ENCODE measurements at places on chromosomes 5 and 9. TPM values are rescaled to one million over a fixed set of nuclear protein-coding genes. Genes with fewer than 3 reads are reported as not detected.

PCDHB13 gene
- 5.8 TPM for total RNA-seq

LHX2 gene
- total RNA-seq, result not detected

DNA sequence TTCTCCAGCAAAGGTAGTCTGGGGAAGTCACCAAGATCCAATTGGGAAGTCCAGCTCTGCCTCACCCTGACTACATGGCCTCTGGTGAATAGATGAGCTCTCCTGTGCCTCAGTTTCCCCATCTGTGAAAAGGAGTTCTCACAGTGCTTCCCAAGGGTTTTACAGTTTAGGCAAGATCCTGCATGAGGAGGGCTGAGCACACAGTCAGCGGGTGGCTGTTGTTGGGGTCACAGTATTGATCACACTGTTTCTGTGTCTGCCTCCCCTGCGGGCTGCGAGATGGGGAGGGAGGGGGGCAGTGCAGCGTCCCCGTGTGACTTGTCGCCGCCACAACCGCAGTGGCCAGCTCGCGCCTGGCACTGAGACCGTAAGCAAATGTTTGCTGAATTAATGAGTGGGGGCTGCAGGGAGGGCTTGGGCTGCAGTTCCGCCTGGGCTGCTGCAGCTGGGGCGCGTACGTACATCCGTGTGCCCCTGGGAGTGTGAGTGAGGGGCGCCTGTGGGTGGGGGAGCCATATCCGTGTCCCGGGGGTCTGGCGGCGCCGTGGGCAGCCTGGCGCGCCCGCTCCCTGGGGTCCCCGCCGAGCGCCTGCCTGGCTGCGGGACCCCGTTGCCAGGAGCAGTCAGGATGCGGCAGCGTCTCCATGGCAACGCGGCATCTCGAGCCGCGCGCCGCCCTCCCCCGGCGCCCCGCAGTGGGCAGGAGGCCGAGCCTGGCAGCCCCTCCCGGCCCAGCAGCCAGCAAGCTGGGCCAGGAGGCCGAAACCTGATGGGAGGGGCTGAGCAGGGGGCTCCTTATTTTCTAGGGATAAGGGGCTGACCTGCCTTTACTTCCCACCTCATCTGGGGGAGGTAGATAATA lies 31.4 kb upstream of the PSD2 start:
- peak; percentile 90 for DNase-seq

DNAI1 gene
- not detected for total RNA-seq

- no peak for DNase-seq
Measured at GRCh38 chr5:156556666-156557406, 229.9 kb downstream of the SGCD start.

DNA sequence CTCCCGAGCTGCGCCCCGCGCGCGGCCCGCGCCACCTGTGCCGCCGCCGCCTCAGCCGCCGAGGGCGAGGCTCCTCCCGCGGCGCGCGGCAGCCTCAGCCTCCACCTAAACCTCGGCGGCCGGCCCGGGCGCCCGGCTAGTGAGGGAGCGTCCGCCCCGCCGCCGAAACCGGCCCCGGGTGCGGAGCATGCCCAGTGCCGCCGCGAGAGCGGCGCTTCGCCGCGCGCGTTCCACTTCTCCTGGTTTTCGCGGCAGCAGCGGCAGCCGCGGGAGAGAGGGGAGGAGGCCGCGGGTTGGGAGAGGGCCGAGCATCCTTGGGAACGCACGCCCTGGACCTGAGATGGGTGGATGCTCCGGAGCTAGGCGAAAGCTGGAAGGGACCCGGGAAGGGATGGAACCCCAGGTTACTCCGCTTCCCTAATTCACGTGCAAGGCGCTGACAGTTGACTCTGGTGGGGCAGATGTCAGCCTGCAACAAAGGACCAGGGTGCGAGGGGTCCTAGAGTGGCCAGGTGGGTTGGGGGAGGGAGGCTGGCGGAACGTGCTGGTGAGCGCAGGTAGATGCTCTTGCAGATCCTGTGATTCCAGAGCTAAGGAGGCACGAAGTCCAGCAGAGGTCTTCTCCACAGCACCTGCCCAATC lies at the start of gene CTNND2:
Gene CTNND2, minus strand, starts transcription at position 182 of the 642 bp plus-strand sequence. CDS start 593 bp downstream, outside the sequence.
- DNase-seq, result peak; percentile 71

HK3 gene
- total RNA-seq, result 11.8 TPM

DNA sequence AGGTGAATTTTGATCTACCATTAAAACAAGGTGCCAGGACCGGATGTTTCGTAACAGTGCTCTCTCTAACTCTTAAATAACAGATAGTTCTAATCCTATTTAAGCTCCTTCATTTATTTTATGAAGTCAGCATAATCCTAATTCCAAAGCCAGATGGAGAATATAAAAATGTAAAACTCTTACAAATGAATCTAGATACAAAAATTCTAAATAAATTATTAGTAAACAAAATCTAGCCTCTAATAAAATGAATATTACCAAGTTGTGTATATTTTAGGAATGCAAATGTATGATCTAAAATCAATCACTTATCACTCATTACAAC lies 32.4 kb upstream of the IL33 start:
- no peak for DNase-seq

ANKRD18A gene
- total RNA-seq, result 6.5 TPM

SMIM27 gene
- total RNA-seq, result 25.9 TPM

GRCh38 chr5:172185096-172185461 lies 2.9 kb downstream of the STK10 start:
- DNase-seq, result no peak

DNA sequence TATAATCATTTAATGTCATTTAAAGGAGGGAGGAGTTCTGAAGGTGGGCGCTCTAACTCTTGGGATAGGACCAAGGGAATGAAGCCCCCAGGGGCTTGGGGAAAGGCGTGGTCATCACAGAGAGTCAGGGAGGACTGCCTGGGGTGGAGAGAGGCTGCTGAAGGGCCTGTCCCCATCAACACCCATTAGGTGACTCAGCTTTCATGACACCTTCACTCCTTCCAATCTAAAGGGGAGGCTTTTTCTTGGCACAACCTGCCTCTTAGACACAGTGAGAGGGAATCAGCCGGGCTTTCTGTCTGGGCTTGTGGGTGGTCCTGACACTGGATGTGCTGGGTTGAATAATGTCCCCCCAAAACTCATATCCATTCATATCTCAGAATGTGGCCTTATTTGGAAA lies 31.4 kb upstream of the ANKRD33B start:
- no peak for DNase-seq

DNA sequence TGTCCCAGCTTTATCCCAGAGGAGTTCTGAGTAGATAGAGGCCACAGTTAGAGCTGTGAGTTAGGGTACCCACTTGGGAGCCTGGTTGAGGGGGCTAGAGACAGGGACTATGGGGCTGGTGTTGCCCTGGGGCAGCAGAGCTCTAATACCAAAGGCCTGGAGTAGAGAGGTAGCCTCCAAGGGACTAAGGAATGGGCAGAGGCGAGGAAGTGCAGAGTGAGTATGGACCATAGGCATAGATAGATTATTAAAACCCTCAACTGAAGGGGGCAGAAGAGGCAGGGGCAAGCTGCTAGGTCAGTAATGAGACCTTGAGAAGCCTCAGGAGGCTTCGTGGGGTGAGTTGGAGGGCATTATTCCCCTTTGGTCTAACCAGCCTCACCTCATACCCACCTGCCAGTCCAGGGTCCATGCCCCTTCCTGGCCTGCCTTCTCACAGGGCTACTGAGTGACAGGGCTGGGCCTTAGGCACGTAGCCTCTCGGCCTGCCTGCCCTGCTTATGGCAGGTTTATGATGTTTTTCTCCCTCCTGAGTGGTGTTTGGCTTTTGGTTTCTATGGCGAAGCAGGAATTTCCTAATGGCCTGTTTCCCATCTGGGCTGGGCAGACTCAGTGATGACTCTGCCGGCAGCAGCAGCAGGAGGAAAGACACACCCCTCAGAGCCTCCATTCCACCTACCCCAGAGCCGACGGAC lies 8.0 kb downstream of the PDLIM4 start:
- peak; percentile 83 for DNase-seq

GRCh38 chr5:132271251-132272246 lies 14.1 kb downstream of the PDLIM4 start:
- peak; percentile 60 for DNase-seq

- DNase-seq, result peak; percentile 77
Measured at GRCh38 chr5:93078082-93079038, 502.7 kb downstream of the NR2F1-AS1 start.

GRCh38 chr5:139271201-139272027 lies 22.1 kb upstream of the MATR3 start:
- no peak for DNase-seq

DNA sequence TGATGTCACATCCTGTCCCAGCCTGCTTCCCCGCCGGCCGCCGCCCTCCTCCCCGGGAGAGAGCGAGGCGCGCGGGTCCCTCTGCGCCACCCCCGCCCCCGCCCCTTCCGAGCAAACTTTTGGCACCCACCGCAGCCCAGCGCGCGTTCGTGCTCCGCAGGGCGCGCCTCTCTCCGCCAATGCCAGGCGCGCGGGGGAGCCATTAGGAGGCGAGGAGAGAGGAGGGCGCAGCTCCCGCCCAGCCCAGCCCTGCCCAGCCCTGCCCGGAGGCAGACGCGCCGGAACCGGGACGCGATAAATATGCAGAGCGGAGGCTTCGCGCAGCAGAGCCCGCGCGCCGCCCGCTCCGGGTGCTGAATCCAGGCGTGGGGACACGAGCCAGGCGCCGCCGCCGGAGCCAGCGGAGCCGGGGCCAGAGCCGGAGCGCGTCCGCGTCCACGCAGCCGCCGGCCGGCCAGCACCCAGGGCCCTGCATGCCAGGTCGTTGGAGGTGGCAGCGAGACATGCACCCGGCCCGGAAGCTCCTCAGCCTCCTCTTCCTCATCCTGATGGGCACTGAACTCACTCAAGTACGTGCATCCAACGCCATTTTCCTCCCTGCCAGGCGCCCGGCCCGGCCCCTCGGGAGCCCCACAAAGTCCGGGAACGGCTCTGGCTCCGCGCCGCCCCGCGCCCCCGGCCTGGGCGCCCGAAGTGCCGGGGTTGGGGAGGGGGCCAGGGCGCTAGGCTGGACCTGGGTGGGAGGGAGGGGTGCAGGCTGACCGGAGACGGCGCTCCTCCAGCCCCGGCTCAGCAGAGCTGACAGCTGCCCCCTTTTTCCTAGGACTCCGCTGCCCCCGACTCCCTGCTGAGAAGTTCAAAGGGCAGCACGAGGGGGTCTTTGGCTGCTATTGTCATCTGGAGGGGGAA lies 12.0 kb upstream of the OLFM1 start:
- DNase-seq, result peak; percentile 87

- no peak for DNase-seq
Measured at GRCh38 chr5:113230711-113231652, 203.8 kb downstream of the TSSK1B start.

DNA sequence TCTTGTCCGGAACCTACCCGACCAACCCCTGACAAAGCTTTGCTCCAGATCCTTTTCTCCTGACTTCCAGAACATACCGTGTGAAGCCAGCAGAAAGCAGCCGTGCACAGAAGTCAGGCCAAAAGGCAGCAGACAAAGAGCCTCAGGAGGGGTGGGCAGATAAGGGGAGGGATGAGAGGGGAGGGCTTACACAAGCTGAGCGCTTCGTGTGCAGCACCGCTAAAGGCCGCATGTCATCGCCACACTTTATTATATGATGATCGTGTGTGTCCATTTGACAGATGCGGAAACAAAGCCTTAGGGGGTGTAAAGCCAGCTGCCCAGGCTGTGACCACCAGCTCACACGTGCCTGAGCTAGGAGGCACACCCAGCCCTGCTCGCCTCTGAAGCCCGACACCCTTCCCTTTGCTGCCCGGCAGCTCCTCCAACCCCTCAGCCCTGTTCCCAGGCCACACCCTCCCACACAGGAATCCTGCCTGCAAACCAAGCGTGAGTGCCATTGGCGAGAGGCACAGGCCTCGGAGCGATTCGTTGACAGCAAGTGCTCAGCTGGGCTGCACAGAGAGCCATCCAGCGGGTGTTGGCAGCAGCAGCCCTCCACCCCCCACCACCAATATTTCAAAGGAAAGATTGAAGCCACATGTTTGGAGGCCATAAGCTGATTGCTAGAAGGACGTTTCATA lies 170.5 kb upstream of the SMIM23 start:
- peak; percentile 70 for DNase-seq

DNA sequence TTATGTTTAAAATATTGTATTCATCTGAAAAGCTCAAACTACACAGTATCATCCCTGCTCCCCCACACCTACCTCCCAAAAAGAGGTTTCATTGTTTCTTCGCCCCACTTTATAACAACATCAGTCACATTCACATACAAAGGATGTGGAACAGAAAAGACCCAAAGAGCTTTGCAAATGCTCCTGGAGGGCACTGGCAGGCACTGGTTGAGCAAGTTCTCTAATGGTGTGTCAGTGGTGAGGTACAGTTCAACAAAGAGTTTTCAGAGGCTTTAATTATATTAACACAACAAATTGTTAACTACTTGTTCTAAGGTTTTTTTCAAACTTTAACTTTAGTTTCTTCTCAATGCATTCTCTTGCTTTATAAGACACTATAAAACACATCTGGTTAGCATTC lies 54.1 kb upstream of the ECM2 start:
- DNase-seq, result no peak

CTNND2 gene
- total RNA-seq, result 14.0 TPM

GRCh38 chr5:57818397-57818796 lies 335.8 kb upstream of the ACTBL2 start:
- DNase-seq, result no peak

DNA sequence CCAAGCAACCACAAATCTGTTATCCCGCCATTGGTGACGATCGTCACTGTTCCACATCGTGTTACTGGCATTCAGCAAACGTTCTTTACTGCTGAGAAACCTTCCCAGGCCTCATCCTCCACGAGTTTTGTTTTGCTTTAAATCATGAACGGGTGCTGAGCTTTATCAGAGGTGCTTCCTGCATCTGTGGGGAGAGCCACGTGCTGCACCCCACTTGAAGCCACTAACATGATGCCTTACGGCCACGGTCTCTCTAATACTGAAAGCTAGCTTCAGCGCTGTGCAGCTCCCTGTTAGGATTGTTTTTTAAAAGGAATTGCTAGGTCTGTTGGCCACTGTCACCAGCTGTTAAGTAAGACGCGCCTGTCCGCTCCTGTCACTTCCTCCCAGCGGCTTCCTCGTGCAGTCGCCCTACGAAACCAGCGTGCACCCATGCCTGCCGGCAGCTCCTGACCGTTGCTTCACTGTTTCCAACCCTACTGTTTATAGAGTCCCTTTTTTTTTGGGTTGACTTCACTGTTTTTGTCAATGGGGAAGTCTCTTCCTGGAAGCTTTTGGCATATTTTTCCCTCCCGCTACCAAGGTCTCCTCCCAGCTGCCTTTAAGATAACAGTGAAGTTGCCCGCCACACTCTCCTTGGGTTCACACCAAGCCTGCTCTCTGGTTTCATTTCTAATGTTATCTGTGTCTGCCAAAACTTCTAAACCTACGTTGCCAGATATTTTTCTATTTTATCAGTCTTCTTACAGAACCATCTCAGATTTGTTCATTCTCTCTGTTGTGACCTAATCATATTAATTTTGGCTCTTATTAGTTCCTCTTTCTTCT lies 20.3 kb downstream of the LPCAT1 start:
- DNase-seq, result peak; percentile 78

BAAT gene
- total RNA-seq, result 0.24 TPM

- DNase-seq, result no peak
Measured at GRCh38 chr5:25020454-25020853, 375.7 kb upstream of the CDH10 start.

GRCh38 chr9:110261632-110262031 lies 5.3 kb upstream of the TXN start:
- DNase-seq, result no peak

GRCh38 chr5:174503461-174504265 lies 220.7 kb upstream of the MSX2 start:
- DNase-seq, result no peak

All from right cardiac atrium (tissue), 5 donors.